ENCODE measurements at places on chromosomes 11 and 22. TPM values are rescaled to one million over a fixed set of nuclear protein-coding genes. Genes with fewer than 3 reads are reported as not detected.

The SLC5A1 gene
- total RNA-seq, result not detected

The SPDYC gene
- not detected for total RNA-seq

The HSPB2 gene
- total RNA-seq, result not detected

The LBHD1 gene
- 29.5 TPM for total RNA-seq

The WBP2NL gene
- 4.6 TPM for total RNA-seq

The ZNF74 gene
- total RNA-seq, result 14.5 TPM

DNA sequence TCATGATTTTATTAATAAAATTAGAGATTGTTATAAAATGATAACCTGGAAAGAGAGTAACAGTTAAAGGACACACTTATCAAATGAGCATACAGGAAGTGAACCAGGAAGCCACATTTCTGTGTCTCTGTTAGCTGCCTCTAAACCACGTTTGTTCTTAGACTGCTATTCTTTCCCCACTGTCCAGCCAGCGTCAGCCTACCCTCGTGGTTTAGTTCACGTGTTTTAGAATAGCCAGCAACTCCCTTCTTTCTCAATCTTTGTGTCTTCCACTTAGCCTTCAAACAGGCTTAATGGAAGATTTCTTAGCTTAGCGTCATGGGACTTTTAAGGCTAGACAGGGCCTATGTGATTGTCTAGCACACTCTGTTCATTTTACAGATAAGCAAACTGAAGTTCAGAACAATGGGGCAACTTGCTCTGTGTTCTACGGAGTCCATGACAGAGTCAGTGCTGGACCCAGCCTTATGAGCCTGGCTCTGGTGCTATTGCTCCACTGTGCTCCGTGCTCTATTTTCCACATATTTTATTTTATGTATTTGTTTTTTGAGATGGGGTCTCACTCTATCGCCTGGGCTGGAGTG is 27.2 kb downstream of the GRAMD1B start:
- peak; percentile 36 for DNase-seq
- no peaks in the 10 kb centered on the region for H3K27me3 ChIP-seq
- H3K4me3 ChIP-seq, result no peak overlapping the region
- peaks cover 9% of the 10 kb centered on the region for H3K4me1 ChIP-seq

GRCh38 chr11:117064275-117064674 is 34.0 kb downstream of the SIK3 start:
- DNase-seq, result no peak
- peaks cover 23% of the 10 kb centered on the region for H3K4me1 ChIP-seq
- no peak overlapping the region for H3K27ac ChIP-seq
- H3K36me3 ChIP-seq, result peaks cover 6% of the 10 kb centered on the region
- no peaks in the 10 kb centered on the region for H3K27me3 ChIP-seq
- H3K4me3 ChIP-seq, result no peak overlapping the region

DNA sequence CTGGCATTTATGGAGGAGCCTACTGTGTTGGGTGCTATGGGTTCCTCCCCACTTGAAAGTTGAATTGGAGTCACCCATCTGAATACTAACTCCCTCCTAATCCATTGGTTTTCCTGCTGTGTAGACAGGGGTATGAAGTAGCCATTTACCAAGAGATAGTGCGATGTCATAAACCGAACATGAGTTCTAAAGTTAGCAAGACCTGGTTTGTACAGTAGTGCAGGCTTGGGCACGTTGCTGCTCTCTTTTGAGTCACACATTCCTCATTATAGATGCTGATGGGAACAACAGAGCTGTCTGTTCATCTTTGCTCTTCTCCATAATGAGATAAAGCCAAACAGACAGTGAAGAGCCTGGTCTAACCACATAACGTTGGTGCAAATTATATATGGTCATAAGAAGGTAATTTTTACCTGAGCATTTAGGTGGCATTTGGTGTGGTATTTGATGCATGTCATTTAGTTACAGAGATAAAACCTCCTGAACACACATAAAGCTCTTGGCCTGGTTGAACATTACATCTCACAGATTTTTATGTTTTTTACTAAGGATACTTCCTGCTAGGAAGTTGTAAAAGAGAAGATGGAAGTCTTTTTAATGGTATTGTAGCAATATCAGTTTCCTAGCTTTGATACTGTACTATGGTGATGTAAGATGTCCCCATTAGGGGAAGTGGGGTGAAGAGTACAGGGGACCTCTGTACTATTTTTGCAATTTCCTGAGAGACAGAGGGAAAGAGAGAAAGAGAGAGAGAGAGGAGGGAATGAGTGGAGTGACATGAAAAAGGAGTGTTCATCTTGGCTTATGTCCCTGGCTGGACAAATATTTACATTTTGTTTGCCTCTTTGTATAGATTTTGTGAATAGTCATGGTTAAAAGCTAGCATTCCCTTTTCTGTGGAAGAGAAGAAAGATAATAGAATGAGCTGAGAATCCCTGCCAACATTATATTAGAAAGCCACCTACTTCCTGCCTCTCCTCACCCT is 27.9 kb downstream of the GRAP2 start:
- peaks cover 29% of the 10 kb centered on the region for H3K36me3 ChIP-seq
- H3K4me3 ChIP-seq, result no peak overlapping the region
- DNase-seq, result no peak
- no peaks in the 10 kb centered on the region for H3K27me3 ChIP-seq

DNA sequence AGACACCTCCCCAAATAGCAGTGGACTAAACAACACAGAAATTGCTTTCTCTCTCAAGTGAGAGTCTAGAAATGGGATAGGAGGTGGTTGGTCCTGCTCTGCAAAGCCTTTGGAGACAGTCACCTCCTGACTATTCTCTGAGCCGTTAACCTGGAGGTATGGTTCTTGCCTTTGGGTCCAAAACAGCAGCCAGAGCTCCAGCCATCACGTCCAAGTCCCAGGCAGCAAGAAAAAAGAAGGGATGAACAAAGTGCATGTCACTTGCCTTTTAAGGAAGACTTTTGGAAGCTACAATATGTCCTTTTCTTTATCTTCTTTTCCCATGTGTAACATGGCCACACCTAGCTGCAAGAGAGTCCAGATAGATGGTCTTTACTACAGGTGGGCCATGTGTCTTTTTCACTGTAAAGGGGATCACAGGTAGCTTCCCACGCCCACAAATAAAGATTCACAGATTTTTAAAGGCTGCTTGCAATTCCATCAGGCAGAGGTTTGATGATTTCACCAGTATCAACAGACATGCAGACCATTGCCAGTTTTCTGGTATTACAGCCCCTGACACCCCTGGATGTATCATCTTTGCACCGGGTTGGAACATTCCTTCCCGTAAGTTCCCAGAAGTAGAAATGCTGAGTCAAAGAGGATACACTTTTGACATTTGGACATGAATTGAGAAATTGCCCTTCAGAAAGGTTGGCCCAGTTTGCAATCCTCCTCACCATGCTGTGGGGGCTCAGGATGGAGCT is 66.0 kb downstream of the MYEOV start:
- H3K36me3 ChIP-seq, result no peaks in the 10 kb centered on the region
- no peak for DNase-seq
- H3K4me3 ChIP-seq, result no peak overlapping the region
- peaks cover 4% of the 10 kb centered on the region for H3K4me1 ChIP-seq
- no peaks in the 10 kb centered on the region for H3K27me3 ChIP-seq
- no peak overlapping the region for H3K27ac ChIP-seq

DNA sequence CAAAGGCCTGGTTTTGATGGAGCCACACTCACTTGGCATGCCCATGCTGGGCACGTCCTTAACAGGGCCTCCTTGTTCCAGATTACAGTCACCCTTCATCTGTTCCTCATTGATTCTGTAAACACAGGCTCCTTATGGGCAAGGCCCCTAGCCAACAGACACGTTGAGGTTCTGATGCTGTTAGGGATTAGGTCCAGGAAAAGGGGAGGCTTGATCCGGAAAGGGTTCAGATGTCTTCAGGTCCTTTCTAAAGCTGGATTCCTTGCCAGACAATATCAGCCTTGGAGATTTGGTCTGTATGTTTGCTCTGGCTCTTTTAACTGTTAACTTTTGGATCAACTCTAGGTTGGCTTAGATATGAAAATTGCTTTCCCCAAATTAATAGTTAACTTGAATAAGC is 46.9 kb upstream of the PRSS23 start:
- H3K27me3 ChIP-seq, result no peaks in the 10 kb centered on the region
- no peak overlapping the region for H3K4me3 ChIP-seq
- no peaks in the 10 kb centered on the region for H3K4me1 ChIP-seq
- no peaks in the 10 kb centered on the region for H3K36me3 ChIP-seq

- DNase-seq, result no peak
- no peaks in the 10 kb centered on the region for H3K36me3 ChIP-seq
- peaks cover 93% of the 10 kb centered on the region for H3K4me1 ChIP-seq
- H3K27me3 ChIP-seq, result no peaks in the 10 kb centered on the region
These were observed 12.2 kb downstream of the ARAP1 start for GRCh38 chr11:72740060-72740424.

DNA sequence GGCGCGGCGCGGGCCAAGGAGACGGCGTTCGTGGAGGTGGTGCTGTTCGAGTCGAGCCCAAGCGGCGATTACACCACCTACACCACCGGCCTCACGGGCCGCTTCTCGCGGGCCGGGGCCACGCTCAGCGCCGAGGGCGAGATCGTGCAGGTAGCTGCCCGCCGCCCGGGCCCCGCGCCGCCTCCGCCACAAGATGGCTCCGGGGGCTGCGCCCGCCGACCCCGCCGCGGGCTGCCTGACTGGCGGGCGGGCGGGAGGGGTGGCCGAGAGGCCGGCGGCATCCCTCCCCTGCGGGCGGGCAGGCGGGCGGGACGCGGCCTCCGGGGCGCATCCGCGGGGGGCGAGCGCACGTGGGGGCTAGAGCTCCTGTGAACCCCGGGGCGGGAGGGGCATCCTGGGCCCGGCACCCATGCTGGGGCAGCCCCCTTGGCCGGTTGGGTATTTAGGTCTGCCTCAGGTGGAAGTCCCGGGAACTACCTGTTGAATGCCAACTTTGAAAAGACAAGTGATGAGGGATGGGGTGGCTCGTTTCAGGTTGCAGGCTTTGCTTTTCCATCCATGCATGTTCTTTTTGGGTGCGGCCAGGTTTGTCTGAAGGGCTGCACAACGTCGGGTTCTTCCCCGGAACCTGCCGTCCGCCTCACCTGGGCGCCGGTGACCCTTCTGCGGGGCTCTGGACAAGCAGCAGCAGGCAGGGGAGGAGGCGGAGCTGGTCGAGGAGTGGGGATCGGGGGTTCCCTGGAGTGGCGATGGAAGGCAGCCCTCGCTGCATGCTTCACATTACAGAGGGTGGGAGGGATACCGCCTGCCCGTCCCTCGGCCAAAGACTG is 760 bp downstream of the ZNRF3 start:
- H3K27me3 ChIP-seq, result peaks cover 38% of the 10 kb centered on the region
- H3K36me3 ChIP-seq, result no peaks in the 10 kb centered on the region
- no peak overlapping the region for H3K27ac ChIP-seq
- peak overlapping the region; percentile 77 for H3K4me3 ChIP-seq

DNA sequence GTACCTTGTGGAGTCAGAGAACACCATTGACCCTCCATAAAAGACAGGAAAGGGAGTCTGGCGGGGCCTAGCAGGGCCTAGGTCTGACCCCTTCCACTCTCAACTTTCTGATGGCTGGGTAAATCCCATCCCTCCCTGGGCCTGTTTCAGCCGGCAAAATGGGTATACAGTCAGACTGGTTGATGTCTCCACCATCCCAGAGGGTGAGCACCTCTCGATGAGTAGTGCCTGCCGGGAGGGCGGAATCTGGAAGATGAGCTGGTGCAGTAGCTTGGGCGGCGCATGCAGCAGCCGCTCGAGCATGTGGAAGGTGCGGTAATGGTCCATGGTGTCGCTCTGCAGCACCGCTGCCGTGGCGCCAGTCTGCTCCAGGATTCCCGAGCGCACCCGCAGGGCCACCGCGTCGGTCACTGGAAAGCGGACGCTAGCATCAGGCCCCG is 528 bp downstream of the FIBP start:
- H3K36me3 ChIP-seq, result peaks cover 28% of the 10 kb centered on the region
- H3K27ac ChIP-seq, result peak overlapping the region; percentile 97
- H3K4me3 ChIP-seq, result peak overlapping the region; percentile 90
- no peaks in the 10 kb centered on the region for H3K27me3 ChIP-seq
- no peak for DNase-seq

DNA sequence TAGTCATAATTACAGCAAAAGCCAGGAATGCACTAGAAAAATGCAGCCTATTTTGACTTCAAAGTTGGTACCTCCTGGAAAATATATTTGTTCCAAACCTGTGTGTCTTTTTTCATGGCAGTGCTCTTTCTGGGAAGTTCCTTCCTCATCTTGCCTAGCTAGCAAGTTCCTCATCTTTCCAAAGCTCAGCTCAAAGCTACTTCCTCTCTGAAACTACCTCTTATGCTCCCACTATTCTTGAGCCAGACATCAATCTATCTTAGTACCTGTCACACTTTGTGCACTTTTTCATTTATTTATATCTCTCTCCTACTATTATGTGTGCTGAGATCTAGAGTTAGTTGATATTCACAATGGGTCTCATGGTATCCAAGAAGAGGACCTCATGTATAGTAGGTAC is 191.6 kb upstream of the CCDC90B start:
- H3K27me3 ChIP-seq, result peaks cover 12% of the 10 kb centered on the region
- no peak overlapping the region for H3K4me3 ChIP-seq
- H3K36me3 ChIP-seq, result no peaks in the 10 kb centered on the region
- H3K27ac ChIP-seq, result no peak overlapping the region
- no peaks in the 10 kb centered on the region for H3K4me1 ChIP-seq

- no peak overlapping the region for H3K27ac ChIP-seq
- no peaks in the 10 kb centered on the region for H3K27me3 ChIP-seq
- H3K4me3 ChIP-seq, result no peak overlapping the region
- H3K4me1 ChIP-seq, result no peaks in the 10 kb centered on the region
- peaks cover 13% of the 10 kb centered on the region for H3K36me3 ChIP-seq
These were observed 122.3 kb upstream of the BID start for GRCh38 chr22:17896586-17896985.

GRCh38 chr11:41613326-41613725 is 153.9 kb upstream of the LRRC4C start:
- no peaks in the 10 kb centered on the region for H3K4me1 ChIP-seq
- no peaks in the 10 kb centered on the region for H3K27me3 ChIP-seq
- no peak for DNase-seq
- H3K27ac ChIP-seq, result no peak overlapping the region
- H3K36me3 ChIP-seq, result no peaks in the 10 kb centered on the region

DNA sequence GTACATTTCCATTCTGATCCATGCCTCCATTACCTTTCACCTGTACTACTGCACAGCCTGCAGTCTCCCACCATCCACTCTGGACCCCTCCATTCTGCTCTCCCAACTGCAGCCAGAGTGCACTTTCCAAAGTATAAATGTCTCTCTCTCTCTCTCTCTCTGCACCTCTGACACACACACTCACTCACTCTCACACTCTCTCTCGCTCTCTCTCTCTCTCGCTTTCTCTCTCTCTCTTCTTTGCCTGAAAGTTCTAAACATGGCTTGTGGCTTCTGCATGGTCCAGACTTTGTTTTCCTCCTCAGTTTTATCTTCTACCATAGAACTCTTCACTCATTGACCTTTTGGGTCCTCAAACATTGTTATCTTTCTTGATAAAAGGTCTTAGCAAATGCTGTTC is 76.6 kb downstream of the WNT11 start:
- H3K27me3 ChIP-seq, result no peaks in the 10 kb centered on the region
- DNase-seq, result no peak
- H3K27ac ChIP-seq, result peak overlapping the region; percentile 18
- peaks cover 11% of the 10 kb centered on the region for H3K36me3 ChIP-seq
- no peak overlapping the region for H3K4me3 ChIP-seq

GRCh38 chr11:57213342-57214097 is 23.5 kb downstream of the APLNR start:
- DNase-seq, result no peak
- no peak overlapping the region for H3K27ac ChIP-seq
- no peaks in the 10 kb centered on the region for H3K4me1 ChIP-seq
- peaks cover 5% of the 10 kb centered on the region for H3K27me3 ChIP-seq
- no peaks in the 10 kb centered on the region for H3K36me3 ChIP-seq

GRCh38 chr11:35688023-35688422 is 25.4 kb downstream of the TRIM44 start:
- H3K4me3 ChIP-seq, result no peak overlapping the region
- H3K4me1 ChIP-seq, result peaks cover 9% of the 10 kb centered on the region
- no peaks in the 10 kb centered on the region for H3K27me3 ChIP-seq
- H3K27ac ChIP-seq, result no peak overlapping the region
- H3K36me3 ChIP-seq, result peaks cover 23% of the 10 kb centered on the region
- no peak for DNase-seq

Data from naive thymus-derived CD8-positive, alpha-beta T cell (primary cell).